GM12865 (cell line): ENCODE measurements at places on chromosomes 6 and 20.

GRCh38 chr20:7617797-7618196 lies 322.5 kb downstream of the HAO1 start:
- no peak for DNase-seq

- DNase-seq: no peak
Observed at GRCh38 chr6:98944168-98944567, 3.6 kb downstream of the FBXL4 start.

- no peak for DNase-seq
Observed at GRCh38 chr6:152723398-152723797, 25.7 kb downstream of the MYCT1 start.

DNA sequence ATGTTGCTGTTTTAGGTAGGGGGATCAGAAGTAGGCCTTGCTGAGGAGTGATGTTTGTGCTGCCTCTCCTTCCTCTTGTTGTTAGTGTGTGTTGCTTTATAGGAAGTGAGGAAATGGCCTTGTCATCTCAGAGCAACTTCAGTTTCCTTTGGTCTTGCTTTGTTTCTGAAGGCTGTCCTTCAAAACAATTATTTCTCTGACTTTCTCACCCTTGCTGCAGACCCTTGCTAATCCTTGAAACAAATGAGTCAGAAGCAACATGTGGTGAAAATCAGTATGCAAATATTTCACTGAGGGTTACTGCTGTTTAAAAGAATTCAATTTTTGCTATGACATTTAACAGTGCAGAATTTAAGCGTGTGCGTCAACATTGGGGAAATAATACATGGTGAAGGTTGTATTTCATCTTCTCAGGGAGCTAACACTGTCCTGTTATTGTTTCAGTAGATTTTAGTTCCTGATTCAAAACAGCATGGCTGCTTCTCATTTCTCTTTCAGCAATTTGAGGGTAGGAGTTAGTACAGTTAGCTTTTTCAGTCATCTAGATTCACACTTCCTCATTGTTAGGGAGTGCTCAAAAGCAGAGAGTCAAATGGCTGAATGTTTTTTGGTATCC lies 13.8 kb downstream of the RNF144B start:
- DNase-seq: peak; percentile 72

GRCh38 chr6:112181130-112181529 lies 73.2 kb downstream of the LAMA4 start:
- no peak for DNase-seq

DNA sequence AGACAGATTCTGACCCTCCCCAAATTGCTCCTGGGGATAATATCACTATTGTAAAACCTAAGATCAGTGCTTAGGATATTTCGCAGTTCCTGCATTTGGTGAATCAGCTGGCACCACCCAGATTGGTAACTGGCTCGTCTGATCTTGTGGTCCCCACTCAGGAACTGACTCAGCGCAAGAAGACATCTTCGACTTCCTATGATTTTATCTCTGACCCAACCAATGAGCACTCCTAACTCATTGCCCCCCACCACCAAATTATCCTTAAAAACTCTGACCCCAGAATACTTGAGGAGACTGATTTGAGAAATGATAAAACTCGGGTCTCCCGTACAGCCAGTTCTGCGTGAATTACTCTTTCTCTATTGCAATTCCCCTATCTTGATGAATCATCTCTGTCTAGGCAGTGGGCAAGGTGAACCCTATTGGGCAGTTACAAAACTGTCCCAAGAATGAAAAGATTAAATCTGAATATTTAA lies 55.7 kb upstream of the PRND start:
- DNase-seq: peak; percentile 18

DNA sequence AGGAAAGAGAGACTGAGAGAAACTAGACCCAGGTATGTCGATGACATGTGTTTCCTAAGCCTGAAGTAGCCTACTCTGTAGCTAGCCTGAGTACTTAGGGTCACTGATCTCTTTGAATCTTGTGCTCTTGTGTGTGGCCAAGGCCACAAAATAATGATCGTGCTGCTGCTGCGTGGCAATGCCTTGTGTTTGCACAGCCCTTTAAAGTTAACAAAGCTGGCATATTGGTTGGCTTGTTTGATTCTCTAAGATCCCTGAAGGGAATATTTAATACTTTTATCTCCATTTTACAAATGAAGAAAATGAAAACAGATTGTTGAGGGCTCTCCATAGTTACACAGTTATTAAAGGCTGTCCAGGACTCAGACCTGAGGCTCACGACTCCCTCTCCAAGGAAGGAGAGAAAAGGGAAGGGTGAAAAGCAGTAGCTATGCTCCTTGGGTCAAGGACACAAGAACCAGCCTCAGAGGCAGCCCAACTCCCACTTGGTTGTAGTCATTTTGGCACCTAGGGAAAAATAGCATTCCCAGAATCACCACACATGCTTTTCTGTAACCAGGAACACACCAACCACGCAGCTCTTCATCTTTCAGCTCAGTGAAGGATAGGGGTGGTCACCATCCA lies 130.7 kb downstream of the LRFN2 start:
- no peak for DNase-seq

- peak; percentile 17 for DNase-seq
Observed at GRCh38 chr20:43981540-43981939, 66.9 kb downstream of the TOX2 start.

DNA sequence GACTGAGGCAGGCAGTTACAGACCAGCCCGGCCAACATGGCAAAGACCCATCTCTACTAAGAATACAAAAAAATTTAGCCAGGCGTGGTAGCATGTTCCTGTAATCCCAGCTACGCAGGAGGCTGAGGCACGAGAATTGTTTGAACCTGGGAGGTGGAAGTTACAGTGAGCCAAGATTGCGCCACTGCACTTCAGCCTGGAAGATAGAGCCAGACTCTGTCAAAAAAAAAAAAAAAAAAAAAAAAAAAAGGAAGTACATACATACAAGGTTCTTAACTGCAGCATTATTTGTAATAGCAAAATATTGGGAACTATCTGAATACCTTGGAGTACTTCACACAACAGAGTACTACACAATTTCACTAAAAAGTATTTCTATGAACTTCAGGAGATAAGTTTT lies 183.5 kb upstream of the OLIG3 start:
- no peak for DNase-seq

- peak; percentile 13 for DNase-seq
Observed at GRCh38 chr20:10402938-10403608, 30.9 kb downstream of the MKKS start.

DNA sequence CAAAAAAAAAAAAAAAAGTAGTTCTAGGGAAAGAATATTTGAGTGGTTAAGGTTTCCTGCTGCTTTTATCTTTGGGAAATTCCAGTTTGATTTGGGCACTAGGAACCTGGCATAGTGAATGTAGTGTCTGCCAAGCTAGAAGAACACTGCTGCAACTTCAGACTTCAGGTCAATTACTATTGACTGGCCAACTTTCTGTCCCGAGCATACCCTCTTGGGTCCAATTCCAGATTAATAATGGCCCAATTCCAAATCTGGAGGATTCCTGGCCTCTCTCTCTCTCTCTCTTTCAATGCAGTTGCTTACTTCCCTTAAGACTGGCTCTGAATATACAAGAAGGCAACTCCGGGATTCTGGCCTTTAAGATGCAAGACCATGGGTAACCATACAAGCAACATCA lies 74.9 kb downstream of the ANKEF1 start:
- no peak for DNase-seq

- peak; percentile 69 for DNase-seq
Observed at GRCh38 chr6:53426667-53427270, 78.0 kb upstream of the ELOVL5 start.

DNA sequence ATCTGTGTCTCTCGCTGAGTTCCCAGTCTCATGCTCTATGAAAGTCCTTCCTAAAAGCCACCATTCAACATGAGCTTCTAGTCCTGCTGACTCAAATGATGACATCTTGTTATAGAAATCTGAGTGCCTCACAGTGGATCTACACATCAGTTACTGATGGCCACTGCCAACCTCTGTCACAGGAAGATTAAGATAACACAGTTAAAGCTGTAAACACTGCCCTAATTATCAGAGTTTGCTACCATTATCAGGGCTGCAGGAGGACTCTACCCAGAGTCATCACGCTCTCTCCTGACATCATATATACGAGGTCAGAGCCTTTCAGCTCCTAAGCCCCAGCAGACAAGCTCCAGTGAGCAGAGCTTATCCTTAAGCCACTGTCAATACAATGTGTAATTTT lies 63.2 kb downstream of the HIVEP2 start:
- peak; percentile 28 for DNase-seq

- DNase-seq: peak; percentile 96
Observed at GRCh38 chr20:49668181-49668877, 45.3 kb downstream of the B4GALT5 start.
